Prostate gland (tissue), 2 donors: ENCODE measurements at places on chromosomes 6 and 20.

DNA sequence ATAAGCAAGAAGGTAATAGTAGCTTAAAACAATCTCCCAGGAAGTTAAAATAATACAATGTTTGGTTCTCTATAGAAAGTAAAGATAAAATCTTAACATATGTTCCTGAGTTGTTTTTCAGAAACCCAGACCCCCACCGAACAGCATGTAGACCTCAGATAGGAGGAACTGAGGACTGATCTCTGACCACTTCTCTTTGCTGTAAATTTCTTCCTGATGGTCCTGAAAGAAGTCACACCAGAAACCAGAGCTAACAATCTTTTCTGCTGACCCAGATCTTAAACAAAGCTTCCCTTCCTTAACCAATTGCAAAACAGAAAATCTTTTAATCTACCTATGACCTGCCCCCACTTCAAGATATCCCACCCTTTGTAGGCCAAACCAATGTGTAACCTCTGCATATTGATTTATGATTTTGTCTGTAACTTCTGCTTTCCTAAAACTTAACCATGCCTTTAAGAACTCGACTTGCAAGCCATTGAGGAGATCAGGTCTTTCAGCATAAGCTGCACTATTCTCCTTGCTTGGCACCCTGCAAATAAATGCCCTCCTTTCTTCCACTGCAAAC is 21.9 kb upstream of the BEND6 start:
- no peak for DNase-seq

DNA sequence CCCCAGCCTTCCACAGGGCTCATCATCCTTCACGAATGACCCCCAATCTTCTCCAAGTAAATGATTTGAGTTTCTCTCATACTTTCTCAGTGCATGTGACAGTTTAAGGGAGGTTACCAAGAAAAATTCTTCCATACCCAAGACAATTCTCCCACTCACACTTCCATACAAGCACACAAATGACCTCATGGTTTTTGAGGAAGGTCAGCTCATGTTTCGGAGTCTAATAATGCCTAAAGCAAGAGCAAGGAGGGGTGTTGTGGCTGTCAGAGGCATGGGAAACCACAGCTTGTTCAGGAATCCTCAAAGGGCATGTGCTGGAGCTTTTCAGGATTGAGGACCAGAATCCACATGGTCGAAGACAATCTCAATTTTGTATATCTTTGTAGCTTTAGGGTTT is 279.0 kb downstream of the MAFB start:
- DNase-seq = no peak

GRCh38 chr20:49646126-49646525 is 67.6 kb downstream of the B4GALT5 start:
- no peak for DNase-seq

GRCh38 chr20:31820228-31820627 is 1.1 kb downstream of the MYLK2 start:
- no peak for DNase-seq

- no peak for DNase-seq
Observed at GRCh38 chr6:112258642-112259336, 4.4 kb upstream of the LAMA4 start.

DNA sequence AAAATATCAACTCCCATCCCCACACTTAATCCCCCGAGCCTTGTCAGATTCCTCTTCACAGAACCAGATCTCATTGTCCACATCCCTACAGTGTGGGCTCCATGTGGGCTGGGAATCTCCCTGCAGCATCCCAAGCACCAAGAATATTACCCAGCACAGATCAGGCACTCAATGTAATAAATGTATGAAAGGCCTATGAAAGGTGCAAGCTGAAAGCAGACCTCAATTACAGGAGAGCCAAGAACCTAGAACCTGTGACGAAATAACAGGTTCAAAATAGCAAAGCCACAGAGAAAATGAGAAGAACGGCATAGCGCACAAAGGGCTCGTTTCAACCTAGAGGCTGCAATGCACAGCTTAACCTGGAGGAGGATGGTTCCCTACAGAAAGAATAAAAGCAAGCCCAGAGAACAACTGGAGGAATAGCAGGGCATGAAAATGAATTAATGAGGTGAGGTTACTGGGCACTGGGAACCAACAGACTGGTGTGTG is 3.1 kb downstream of the SLC23A2 start:
- no peak for DNase-seq

DNA sequence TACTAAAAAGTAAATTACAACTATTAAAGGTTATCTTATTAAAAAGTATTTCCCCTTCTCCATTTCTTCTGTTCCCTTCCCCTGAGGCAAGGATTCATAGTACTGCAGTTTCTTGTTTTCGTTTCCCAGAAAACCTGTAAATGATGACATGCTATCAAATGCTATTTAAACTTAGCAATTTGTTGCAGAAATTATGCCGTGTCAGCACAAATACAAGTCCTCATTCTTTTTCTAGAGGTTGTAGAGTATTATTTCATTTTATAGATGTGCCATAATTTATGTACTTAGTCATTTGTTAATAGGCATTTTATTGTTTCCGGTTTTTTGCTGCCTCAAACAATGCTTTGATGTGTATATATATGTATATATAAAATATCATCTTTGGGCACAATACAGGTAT is 268.4 kb downstream of the PLCB1 start:
- DNase-seq = no peak

GRCh38 chr6:81751388-81752083 is 945 bp downstream of the TENT5A start:
- DNase-seq = peak; percentile 44
